ENCODE measurements at places on chromosomes 7 and 10. TPM values are rescaled to one million over a fixed set of nuclear protein-coding genes. Genes with fewer than 3 reads are reported as not detected.
A peak's percentile ranks its signal among the peaks of the same experiment; 100 is the strongest.

PLAC9 gene
- total RNA-seq = 9.8 TPM

- no peaks in the 10 kb centered on the region for H3K27me3 ChIP-seq
- no peaks in the 10 kb centered on the region for H3K36me3 ChIP-seq
- DNase-seq = no peak
- H3K4me1 ChIP-seq = no peaks in the 10 kb centered on the region
- H3K27ac ChIP-seq = no peak overlapping the region
These were observed 213.6 kb downstream of the DGKI start for GRCh38 chr7:137633133-137633532.

PRRT4 gene
- 0.28 TPM for total RNA-seq

AOAH gene
- 23.5 TPM for total RNA-seq

UCMA gene
- total RNA-seq = 0.52 TPM

DNA sequence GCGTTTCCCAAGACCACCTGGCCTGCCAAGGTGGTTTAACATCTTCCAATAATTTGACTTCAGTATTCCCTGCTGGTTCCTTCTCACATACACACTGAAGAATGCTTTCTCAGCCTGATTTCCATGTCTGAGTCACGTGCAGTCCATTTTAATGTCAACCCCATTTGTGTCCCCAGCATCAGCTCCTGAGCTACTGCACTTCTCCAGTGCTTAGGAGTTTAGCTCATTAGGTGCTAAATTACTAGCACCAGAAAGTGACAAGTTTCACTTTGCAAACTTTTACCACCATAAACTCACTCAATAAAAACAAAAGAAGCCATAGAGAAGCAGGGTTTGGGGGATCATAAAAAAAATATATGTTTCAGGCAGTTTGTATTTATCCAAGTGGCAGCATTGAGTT is 279.3 kb upstream of the SORCS1 start:
- no peak overlapping the region for H3K4me3 ChIP-seq
- H3K36me3 ChIP-seq = no peaks in the 10 kb centered on the region
- H3K27me3 ChIP-seq = no peaks in the 10 kb centered on the region
- no peaks in the 10 kb centered on the region for H3K4me1 ChIP-seq
- no peak for DNase-seq

- H3K4me1 ChIP-seq = no peaks in the 10 kb centered on the region
- DNase-seq = no peak
- H3K27me3 ChIP-seq = no peaks in the 10 kb centered on the region
These were observed 9.5 kb downstream of the TACC2 start for GRCh38 chr10:121998462-121998861.

DNA sequence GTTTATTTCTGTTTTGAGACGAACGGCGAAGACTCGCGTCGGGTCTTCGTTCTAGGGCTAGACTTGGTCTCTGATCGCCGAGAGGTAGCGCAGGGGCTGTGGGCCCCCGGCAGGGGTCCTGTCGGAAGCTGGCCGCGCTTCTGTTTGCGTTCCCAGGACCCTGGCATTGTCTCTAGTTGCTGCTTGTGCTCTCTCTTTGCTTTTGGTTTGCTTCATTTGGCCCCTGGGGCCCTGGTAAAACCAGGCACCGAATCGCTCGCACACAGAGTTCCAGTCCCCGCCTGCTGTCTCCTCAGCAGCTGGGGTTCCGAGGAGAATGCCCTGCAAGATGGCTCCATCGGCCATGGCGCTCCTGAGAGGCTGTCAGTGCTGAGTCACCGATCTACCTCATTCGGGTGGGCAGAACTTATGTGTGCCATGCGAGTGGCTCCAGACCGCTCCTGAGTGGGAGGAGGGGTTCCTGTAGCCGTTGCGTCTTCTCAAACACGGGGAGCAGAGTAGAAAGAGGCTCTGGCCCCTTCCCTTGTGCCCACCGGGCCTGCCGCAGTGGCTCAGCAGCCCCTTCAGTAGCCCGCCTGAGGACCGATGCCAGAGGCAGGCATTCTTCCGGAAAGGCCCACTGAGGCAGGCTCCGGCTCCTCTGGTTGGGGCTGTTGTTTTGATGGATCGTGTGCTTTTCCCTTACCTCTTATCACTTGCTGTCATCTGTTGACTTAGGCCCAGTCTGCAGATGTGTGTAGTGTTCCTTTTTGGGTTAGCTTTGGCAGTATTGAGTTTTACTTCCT is 826 bp downstream of the CHPF2 start:
- H3K4me3 ChIP-seq = peak overlapping the region; percentile 80
- peaks cover 35% of the 10 kb centered on the region for H3K36me3 ChIP-seq
- no peak for DNase-seq
- H3K4me1 ChIP-seq = peaks cover 26% of the 10 kb centered on the region

EPC1 gene
- 38.7 TPM for total RNA-seq

CALHM3 gene
- 0.09 TPM for total RNA-seq

BTBD16 gene
- total RNA-seq = 0.14 TPM

GRCh38 chr7:143953421-143953820 is 1.2 kb upstream of the OR2F1 start:
- H3K4me1 ChIP-seq = no peaks in the 10 kb centered on the region
- no peak for DNase-seq
- no peaks in the 10 kb centered on the region for H3K27me3 ChIP-seq
- no peak overlapping the region for H3K4me3 ChIP-seq

GRM3 gene
- total RNA-seq = 0.05 TPM

GRCh38 chr10:33557313-33557712 is 222.8 kb upstream of the NRP1 start:
- no peaks in the 10 kb centered on the region for H3K4me1 ChIP-seq
- no peak overlapping the region for H3K27ac ChIP-seq
- no peaks in the 10 kb centered on the region for H3K27me3 ChIP-seq
- no peak for DNase-seq

SLC26A5 gene
- total RNA-seq = 0.05 TPM

ELMO1 gene
- total RNA-seq = 22.5 TPM

- no peaks in the 10 kb centered on the region for H3K27me3 ChIP-seq
- no peak for DNase-seq
- H3K4me1 ChIP-seq = no peaks in the 10 kb centered on the region
- H3K27ac ChIP-seq = no peak overlapping the region
These were observed 52.5 kb downstream of the SCRN1 start for GRCh38 chr7:29937132-29937531.

- no peak overlapping the region for H3K27ac ChIP-seq
- H3K4me1 ChIP-seq = peaks cover 27% of the 10 kb centered on the region
- no peaks in the 10 kb centered on the region for H3K36me3 ChIP-seq
- no peak overlapping the region for H3K4me3 ChIP-seq
These were observed 117.1 kb downstream of the DYNC2I1 start for GRCh38 chr7:158973440-158973839.

AFAP1L2 gene
- total RNA-seq = 15.8 TPM

GRCh38 chr7:101179713-101180112 is 380 bp downstream of the NAT16 start:
- no peaks in the 10 kb centered on the region for H3K4me1 ChIP-seq
- H3K4me3 ChIP-seq = no peak overlapping the region
- no peaks in the 10 kb centered on the region for H3K36me3 ChIP-seq

PRSS2 gene
- 1.8 TPM for total RNA-seq

DNA sequence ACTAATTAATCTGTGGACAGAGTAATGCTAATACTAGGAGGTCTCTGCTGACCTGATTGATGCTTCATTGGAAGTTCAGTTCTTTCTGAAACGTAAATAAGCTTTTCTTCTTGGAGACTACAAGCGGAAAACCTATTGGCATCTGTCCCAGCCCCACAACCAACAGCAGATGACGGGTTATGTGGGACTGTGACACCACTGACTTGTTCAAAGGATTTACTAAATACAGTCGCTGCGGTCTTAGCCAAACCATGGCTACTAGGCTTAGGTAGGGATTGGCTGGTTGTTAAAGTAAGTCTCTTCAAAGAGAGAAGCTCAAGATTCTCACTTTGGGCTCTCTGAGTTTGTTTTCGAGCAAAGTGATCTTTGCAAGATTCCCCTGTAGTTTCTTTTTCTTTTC is 68.3 kb downstream of the HYCC1 start:
- no peak overlapping the region for H3K4me3 ChIP-seq
- no peaks in the 10 kb centered on the region for H3K27me3 ChIP-seq
- H3K4me1 ChIP-seq = no peaks in the 10 kb centered on the region
- DNase-seq = no peak
- H3K36me3 ChIP-seq = no peaks in the 10 kb centered on the region
- H3K27ac ChIP-seq = no peak overlapping the region

DNA sequence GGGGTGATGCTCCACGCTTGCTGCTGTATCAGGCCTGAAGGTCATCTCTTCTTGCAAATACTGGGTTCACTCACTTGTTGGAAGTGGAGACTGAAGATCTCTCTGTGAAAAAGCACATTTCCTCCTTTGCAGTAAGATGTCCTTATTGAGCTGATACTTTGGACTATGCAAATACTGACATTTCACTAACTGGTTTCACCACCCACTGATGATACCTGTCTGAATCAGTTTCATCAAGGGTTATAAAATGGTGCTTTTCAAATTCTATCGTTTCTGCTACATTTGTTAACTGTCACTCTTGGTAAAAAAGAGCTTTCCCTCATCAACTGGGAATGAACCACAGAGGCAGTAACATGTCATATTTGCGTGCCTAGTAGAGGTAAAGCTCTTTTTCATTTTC is 35.5 kb downstream of the RAB19 start:
- H3K4me1 ChIP-seq = no peaks in the 10 kb centered on the region
- no peak for DNase-seq
- no peaks in the 10 kb centered on the region for H3K36me3 ChIP-seq
- H3K4me3 ChIP-seq = no peak overlapping the region
- H3K27me3 ChIP-seq = no peaks in the 10 kb centered on the region

DIP2C gene
- 2.2 TPM for total RNA-seq

PLEKHA1 gene
- 11.1 TPM for total RNA-seq

GRCh38 chr7:149330914-149331567 is 69.0 kb downstream of the ZNF783 start:
- no peak overlapping the region for H3K27ac ChIP-seq
- no peak for DNase-seq
- no peaks in the 10 kb centered on the region for H3K4me1 ChIP-seq
- no peaks in the 10 kb centered on the region for H3K27me3 ChIP-seq
- no peak overlapping the region for H3K4me3 ChIP-seq

DNA sequence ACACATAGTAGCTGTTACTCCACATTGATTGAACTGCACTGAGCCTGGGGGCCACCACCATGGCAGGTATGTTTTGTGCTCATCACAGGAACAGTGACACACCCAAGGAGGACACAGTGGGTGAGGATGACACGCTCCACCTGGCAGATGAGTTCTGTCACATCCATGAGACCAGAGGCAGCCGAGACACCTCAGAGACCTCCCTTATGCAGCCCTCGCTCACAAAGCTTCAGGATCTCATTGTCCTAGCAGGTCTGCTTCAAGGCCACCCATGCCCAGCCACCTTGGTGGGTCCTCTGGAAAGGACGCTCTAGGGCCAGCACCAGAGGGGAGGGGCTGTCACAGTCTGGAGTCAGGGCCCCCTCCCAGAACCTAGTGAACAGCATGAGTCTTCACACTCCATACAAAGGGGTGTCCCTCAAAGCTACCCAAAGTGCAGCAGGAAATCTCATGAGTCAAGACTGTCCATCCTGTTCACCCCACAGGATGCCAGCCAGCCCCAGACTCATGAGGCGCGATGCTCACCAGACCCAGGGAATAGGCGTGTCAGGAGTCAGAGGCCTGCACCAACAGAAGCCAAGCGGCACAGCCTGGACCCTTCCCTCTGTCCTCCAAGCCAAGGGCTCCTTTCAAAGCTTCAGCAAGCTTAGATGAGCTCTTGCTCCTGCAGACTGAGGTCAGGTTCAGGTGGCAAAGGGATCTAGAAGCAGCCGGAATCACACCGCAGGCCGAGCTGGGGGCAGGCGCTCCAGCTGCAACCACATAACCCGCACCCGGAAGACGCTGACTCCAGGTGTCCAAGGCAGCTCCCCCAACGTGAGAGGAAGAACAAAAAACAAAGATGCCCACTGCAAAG is 9.6 kb downstream of the FAM53B start:
- peaks cover 4% of the 10 kb centered on the region for H3K36me3 ChIP-seq
- peaks cover 100% of the 10 kb centered on the region for H3K4me1 ChIP-seq
- no peaks in the 10 kb centered on the region for H3K27me3 ChIP-seq
- peak; percentile 84 for DNase-seq

- H3K4me1 ChIP-seq = no peaks in the 10 kb centered on the region
- H3K27me3 ChIP-seq = no peaks in the 10 kb centered on the region
- no peaks in the 10 kb centered on the region for H3K36me3 ChIP-seq
- H3K4me3 ChIP-seq = no peak overlapping the region
- DNase-seq = no peak
These were observed 292.0 kb downstream of the PHTF2 start for GRCh38 chr7:78090616-78091015.

MMD2 gene
- total RNA-seq = not detected

GRCh38 chr7:47361746-47362215 is 220.1 kb downstream of the TNS3 start:
- no peak for DNase-seq
- no peaks in the 10 kb centered on the region for H3K36me3 ChIP-seq
- H3K27me3 ChIP-seq = no peaks in the 10 kb centered on the region
- H3K4me3 ChIP-seq = no peak overlapping the region
- no peaks in the 10 kb centered on the region for H3K4me1 ChIP-seq

GRCh38 chr7:132400561-132401142 is 175.6 kb downstream of the PLXNA4 start:
- no peaks in the 10 kb centered on the region for H3K27me3 ChIP-seq
- no peak overlapping the region for H3K4me3 ChIP-seq
- H3K36me3 ChIP-seq = no peaks in the 10 kb centered on the region
- H3K4me1 ChIP-seq = no peaks in the 10 kb centered on the region

DNA sequence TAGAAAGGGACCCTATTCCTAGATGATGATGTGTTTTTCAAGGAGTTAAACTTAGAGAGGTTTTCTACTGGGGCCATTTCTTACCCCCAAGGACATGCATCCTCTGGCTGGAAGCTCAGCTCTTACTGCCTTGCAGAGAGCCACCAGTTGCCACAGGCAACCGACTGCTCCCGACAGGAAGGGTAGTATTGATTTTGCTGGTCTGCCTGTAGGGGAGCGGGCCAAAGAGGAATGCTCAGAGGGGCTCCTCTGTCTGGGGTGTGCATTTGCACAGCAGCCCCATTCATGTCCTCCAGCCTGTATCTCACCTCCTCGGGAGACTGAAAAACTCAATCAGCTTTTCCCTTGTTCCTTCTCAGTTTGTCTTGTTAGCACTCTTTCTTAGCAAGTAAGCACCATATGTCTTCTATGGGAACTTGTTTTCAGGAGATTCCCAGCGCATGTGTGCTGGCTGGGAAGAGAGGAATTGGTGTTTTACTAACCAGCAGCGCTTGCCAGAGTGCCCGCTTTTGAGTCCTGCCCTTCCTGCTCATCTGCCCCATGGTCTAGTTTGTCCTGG is 739.0 kb upstream of the GALNT17 start:
- no peaks in the 10 kb centered on the region for H3K4me1 ChIP-seq
- no peaks in the 10 kb centered on the region for H3K27me3 ChIP-seq
- no peak overlapping the region for H3K4me3 ChIP-seq
- no peak overlapping the region for H3K27ac ChIP-seq
- DNase-seq = no peak

Data from thymus (tissue), 14 donors.